ENCODE measurements at places on chromosomes 11 and 22.

DNA sequence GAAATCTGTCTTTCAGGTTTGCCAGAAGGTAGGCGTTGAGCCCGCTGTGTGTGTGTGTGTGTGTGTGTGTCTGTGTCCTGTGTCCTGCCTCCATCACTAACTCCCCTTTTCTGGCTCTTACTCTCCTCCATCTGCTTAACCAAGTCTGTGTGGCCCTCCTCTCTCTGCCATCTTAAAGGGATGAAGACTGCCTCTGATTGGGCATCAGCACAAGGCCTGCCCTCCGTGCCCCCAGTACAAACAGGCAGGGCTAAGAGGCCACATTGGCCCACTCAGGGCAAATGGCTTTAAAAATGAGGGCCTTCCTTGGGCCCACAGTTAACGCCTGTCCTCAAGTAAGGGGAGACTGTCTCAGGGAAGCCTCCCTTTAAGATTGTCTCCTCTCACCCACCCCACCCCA is 10.9 kb downstream of the RCOR2 start:
- no peak for DNase-seq

GRCh38 chr11:76568139-76568538 is 102.4 kb downstream of the LRRC32 start:
- no peak for DNase-seq

DNA sequence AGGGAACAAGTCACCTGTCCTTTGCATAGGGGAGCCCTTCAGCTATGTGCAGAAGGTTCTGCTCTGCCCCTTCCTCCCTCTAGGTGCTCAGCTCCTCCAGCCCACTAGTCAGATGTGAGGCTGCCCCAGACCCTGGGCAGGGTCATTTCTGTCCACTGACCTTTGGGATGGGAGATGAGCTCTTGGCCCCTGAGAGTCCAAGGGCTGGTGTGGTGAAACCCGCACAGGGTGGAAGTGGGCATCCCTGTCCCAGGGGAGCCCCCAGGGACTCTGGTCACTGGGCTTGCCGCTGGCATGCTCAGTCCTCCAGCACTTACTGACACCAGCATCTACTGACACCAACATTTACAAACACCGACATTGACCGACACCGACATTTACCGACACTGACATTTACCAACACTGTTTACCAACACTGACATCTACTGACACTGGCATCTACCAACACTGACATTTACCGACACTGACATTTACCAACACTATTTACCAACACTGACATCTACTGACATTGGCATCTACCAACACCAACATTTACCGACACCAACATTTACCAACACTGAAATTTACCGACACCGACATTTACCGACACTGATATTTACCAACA is 71.9 kb upstream of the PPP6R3 start:
- no peak for DNase-seq

DNA sequence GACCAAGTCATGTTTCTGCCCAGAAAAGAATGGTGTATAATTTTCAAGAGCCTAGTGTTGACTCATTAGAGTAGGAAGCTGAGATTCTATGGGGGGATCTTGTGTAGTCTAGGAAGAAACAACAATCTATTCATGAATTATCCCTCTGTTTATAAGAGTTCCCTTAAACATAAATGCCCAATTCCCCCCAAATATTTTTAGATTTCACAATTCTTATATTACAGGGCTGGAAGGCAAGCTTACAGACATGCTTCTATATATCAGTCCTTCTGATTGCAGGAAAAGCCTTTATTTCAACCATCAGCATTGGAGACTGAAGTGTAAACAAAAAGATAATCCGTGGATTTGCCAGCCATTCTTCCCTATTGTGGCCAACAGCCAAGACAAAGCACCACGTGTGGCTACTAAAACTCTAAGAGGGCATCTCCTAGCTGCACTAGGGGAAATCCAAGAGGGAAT is 71.4 kb downstream of the NAT10 start:
- DNase-seq = no peak

GRCh38 chr11:117992136-117992535 is 5.9 kb downstream of the IL10RA start:
- no peak for DNase-seq

GRCh38 chr11:128664317-128664716 is 29.6 kb upstream of the FLI1 start:
- DNase-seq = peak; percentile 65

DNA sequence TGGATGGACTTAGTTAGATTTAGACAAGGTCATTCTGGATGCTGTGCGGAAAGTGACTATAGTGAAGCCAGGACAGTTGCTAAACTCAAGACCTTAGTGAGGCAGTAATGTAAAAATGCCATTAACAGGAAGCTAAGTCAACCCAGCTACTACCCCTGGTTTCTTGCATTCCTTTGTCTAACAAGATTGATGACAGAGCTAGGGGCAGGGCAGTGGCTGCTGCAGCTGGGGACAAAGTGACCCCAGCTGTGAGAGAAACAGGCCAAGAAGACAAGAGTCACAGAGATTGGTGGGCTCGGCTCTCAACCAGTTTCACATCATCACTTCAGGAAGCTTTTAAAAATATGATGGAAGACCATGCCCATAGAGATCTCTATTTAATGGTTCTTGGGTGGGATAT is 110.4 kb upstream of the POU2AF2 start:
- DNase-seq = no peak

GRCh38 chr11:34243600-34244464 is 114.0 kb downstream of the ABTB2 start:
- peak; percentile 69 for DNase-seq

GRCh38 chr11:58057481-58057880 is 26.7 kb downstream of the OR6Q1 start:
- DNase-seq = no peak

- DNase-seq = no peak
Measured at GRCh38 chr11:93737904-93738612, 3.2 kb downstream of the TAF1D start.

DNA sequence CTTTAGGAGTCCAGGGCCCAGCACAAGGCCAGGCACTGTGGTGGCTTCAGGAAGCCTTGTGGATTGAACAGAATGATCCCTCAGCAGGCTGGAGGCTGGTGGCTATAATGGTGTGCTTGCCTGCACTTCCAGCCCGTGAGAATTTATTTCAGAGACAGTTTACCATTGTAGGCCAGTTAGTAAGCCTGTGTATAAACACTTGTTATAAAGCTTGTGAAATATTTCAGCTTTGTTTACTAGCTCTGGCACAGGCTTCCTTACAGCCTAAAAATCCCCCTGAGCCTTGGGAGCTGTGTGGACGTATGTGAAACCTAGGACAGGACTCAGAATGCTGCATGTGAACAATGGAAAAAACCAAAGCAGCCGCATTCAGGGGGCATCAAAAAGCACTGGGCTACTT is 26.6 kb upstream of the ACER3 start:
- DNase-seq = no peak

- DNase-seq = peak; percentile 93
Measured at GRCh38 chr11:5123802-5124521, 14.2 kb downstream of the OR52A5 start.

DNA sequence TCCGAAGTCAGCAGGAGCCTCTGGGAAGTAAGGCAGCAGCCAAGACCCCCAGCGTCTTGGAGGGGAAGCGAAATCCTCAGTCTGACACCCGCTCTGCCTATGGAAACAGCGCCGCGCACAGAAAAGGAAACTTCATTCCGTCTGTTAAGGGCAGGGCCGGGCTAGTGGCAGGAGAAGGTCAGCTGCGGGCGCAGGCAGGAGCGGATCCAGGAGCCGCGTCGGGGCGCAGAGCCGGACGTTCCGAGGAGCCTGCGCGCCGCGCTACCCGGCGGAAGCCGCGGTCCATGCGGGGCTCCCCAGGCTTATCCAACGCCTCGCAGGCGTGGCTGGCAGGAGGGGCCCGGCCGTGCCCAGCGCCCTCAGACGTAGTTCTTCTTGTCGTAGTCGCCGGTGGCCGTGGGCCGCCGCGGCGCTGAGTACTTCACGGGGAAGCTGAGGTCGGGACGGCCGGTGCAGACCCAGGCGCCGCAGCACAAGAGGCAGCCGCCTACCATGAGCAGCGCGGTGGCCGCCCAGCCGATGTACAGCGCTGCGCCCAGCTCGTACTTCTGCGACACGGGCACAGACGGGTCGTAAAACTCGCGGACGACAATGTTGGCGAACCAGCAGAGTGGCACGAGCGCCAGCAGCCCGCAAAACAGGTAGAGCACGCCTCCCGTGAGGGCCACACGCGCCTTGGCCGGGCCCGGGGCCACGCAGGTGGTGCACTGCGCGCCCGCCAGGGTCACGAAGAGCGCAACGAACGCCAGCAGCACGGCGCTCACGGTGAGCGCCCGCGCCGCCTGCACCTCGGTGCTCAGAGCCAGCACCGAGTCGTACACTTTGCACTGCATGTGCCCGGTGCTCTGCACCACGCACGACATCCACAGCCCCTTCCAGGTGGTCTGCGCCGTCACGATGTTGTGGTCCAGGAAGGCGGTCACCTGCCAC is 705 bp downstream of the CLDN5 start:
- DNase-seq = peak; percentile 87

- no peak for DNase-seq
Measured at GRCh38 chr11:76839311-76839710, 21.4 kb upstream of the ACER3 start.

- DNase-seq = no peak
Measured at GRCh38 chr11:26229257-26229656, 102.7 kb upstream of the ANO3 start.

DNA sequence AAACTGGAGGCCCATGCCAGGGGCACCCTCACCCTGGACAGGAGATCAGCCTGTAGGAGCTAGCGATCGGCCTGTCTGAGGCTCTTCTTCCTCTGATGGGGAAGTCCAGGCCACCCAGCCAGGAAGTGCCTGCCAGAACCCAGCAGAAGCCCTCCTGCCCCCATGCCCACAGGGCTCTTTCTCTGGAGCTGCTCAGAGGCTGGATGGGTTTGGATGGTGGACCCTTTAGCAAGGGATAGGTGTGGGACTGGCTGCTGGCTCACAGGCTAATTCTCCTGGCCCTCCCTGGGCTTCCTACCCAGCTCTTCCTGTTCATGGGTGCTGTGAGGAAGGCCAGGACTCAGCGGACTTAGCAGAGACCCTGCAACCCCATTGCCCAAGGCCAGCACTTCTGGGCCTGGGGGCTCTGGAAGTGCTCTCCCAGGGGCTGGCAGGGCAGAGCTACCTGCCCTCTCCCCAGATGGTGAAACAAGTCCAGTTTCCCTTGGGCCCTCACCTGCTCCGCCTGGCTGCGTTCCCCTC is 7.6 kb downstream of the FXYD2 start:
- DNase-seq = peak; percentile 70

DNA sequence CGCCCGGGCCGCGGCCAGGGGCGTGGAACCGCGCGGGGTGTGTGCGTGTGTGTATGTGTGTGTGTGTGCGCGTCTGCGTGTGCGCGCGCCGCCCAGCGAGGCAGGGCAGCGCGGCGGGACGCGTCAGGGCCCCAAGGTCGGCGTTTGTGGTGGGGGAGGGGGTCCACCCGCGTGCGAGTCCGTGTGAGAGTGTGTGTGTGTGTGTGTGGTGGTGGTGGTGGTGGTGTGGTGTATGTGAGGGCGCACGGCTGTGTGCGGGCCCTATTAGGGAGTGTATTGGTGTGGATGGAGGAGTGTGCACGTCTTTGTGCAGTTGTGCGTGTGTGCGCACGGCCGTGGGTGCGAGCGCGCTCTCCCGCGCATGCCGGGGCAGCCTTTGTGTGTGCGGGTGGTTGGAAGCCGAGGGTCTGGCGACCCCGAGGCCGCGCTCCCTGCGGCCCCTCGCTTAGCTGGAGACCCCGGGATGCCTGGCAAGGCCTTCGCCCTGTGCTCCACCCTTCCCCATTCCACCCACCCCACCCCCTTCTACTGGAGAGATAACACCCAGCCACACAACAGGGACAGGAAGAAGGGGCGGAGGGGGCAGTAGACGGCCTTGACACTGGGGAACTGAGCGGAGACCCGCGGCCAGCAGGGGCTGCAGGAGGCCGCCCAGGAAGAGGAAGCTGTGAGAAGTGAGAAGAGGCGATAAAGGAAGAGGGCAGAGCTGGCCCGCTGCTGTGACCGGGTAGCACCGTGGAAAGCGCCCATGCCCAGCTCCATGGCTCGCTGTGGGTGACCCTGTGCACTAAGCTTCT is 528 bp upstream of the ARRB1 start:
- DNase-seq = peak; percentile 96

- DNase-seq = no peak
Measured at GRCh38 chr11:115180272-115180671, 323.9 kb downstream of the CADM1 start.

DNA sequence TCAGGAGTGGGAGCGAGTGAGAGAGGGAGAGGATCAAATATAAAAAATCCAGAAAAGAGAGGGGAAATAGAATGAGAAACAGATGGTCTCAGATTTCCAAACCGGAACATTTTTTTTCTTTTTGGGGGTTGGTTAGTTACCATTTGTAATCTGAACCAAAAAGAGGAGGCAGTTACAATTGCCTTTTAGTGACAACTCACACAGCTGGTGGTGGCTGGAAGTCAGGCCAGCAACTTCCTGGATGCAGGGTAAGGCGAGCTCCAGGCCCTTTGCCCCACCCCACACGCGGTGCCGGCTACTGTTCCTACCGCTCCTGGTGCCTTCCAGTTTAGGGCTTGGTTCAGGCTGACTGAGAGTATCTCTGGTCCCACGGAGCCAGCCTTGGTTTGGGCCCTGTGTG is 21.0 kb upstream of the UBASH3B start:
- DNase-seq = peak; percentile 85

DNA sequence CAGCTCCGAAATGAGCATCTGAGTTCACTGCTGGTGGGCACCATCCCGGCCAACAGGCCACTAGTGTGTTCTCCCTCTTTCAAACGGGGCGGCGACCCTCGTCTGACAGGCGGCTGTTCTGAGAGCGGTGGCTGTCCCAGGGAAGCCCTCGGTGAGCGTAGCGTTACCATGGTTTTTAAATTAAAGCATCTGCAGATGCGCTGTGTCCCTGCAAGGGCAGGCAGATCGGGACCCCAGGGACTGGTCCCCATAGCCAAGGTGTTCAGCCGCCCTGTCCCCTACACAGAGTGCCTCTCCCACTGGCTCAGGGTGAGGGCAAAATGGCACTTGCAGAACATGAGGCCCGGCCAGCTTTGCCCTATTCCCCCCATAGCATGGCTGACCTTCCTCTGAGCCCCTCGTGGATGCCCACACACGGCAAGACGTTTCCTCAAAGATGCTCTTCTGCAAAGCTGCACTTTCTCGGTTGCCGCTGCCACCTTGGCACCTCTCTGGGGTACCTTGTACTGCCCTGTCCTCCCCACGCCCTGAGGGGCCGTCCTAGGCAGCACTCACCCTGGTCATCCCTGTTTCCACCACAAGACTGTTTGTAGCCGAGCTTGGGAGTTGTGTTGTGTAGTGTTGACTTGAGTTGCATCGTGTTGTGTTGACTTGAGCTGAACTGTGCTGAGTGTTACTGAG is 51.9 kb upstream of the KCNQ1OT1 start:
- no peak for DNase-seq

GRCh38 chr22:26558248-26558895 is 31.6 kb downstream of the TPST2 start:
- no peak for DNase-seq

DNA sequence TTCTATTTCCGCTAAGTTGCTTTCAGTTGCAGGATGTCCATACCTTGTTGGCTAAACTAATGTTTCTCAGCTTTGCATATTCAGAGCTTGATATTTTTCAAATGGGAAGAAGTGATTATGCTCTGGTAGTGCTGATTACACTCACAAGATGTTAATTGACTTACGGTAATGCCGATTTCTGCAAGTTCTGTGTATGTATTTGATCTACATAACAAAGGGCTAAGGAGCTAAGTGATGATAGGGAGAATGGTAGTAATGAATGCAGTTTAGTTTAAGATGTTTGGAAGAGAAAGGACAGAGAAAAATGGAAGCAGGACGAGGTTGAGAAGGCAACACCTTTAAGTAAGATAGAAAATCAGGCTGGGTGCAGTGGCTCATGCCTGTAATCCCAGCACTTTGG is 61.4 kb downstream of the FAM83F start:
- DNase-seq = no peak
